ENCODE measurements at places on chromosomes 12 and 14.

DNA sequence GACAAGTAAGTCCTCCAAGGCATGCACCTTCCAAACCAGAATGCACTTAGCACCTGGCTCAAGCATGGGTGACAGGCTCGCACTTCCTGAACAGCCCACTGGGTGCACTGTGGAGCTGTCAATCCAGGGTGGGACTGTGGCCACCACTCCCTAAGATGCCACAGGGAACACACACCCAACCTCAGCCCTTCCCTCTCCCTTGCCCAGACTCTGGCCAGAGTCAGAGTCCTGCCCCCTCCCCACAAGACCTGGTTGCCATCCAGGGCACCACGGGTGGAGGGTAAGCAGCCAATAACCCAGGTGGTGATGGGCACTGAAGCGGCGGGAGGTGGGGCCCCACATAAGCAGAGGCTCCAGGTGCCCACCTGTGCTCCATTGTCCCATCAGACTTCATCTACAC is 160.6 kb downstream of the MYRFL start:
- peak; percentile 28 for DNase-seq

GRCh38 chr12:69897744-69898143 is 72.7 kb downstream of the MYRFL start:
- peak; percentile 24 for DNase-seq

DNA sequence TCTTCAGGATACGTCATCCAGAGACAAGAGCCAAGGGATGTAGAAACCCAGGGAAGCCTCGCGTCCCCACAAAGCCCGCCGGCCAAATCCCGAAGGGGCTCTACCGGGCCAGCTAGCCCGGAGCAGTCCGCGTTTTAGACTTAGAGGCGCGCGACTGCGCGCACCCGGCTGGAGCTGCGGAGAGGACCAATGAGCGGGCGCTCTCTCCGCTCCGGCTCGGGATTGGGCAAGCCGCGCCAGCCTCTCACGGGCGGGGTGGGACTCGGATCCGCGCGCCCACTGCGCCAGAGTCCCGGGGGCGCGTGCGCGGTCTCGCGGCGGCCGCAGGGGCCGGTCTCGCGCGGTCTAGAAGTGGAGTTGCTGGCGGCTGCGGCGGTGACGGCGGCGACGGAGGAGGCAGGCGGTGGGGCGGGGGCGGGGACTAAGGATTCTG is 241 bp upstream of the PALS1 start:
- DNase-seq = peak; percentile 95

- peak; percentile 50 for DNase-seq
Measured at GRCh38 chr14:102824832-102825231, 47.6 kb downstream of the TRAF3 start.

GRCh38 chr12:132044661-132045412 is 95.1 kb downstream of the EP400 start:
- DNase-seq = no peak

DNA sequence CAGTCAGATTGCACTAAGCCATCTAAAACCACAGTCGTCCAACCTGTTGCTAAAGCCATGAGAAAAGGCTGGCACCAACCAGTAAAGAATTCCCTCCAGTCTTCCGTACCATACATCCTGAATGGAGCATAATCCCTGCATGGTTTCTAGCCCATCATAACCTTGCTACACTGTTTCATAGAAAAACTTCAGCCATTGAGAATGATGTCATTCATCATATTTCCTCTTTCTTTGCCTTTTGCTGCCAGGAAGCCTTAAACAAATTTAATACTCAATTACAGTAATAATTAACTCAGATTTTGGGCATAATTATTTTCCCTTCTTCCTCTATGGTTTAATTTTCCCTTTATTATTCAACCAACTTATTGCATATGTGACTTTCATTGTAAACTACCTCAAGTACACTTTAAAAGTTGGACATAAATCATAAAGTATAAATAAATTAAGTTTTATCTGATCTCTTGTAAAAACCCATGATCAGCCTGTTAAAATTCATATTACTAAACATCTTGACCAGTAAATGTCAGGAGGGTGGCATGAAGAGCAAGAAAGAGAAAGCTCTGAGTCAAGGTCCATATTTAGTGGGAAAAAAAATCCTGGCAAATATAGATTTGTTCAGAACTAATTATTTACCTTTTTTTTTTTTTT is 264.7 kb downstream of the ZFP36L1 start:
- DNase-seq = no peak

- DNase-seq = no peak
Measured at GRCh38 chr12:68482660-68483059, 128.0 kb upstream of the RAP1B start.

DNA sequence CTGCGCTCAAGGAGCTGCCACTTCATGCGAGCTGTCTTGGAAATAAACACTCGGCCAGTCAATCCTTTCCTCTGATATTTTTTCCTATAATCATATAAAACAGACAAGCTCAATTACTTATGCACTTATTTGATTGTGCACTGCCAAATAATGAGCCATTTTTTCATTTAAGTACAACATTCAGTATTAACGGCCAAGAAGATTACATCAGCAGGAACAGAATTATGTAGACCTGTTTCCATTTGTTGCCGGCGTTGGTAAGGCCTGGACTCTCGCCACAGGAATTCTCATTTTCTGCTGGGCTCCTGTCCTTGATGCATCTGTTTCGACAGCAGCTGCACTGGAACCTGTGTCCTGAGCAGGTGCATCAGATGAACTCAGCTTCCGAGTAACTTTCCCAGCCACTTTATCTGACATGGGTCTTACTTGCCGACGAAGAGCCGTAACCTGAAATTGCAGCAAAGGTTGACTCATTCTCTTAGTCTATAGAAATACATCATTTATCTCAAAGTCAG is 110.2 kb downstream of the KIF21A start:
- DNase-seq = no peak

DNA sequence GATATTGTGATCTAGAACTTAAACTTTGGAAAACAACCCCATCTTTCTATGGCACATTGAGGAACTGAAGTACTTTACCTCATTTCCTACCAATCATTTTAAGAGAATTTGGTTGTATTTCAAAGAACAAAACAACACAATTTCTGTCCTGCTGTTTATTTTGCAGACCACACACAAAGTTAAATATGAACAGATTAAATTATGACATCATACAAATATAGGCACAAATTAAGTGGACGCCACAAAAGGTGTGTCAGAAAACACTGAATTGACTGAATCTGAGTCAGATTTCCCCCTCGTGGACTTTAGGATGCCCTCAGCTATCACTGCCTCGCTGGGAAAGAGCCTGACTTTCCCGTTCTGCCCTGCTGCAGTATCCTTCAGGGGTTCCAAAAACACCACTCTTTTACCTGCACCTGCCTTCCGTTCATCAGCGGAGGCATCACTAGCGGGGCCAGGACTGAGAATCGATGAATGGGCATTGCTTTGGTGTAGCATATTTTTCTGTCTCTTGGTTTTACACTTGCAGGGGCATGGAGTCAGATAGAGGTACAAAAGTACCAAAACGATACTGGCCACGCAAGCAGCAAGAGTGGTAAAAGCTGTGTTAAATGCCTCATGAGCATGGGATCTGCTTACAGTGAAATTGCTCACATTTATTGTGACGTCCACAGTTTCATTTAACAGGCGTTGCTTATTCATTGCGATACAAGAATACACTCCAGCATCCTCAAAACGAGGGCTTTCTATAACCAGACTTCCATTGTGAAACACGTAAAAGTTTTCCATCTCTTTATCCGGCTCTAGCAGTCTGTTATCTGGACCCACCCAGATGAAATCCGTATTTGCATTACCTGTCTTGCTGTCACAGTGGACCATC is 2.0 kb upstream of the PCED1B start:
- peak; percentile 33 for DNase-seq

GRCh38 chr12:52278575-52279421 is 4.4 kb downstream of the KRT86 start:
- DNase-seq = peak; percentile 83

DNA sequence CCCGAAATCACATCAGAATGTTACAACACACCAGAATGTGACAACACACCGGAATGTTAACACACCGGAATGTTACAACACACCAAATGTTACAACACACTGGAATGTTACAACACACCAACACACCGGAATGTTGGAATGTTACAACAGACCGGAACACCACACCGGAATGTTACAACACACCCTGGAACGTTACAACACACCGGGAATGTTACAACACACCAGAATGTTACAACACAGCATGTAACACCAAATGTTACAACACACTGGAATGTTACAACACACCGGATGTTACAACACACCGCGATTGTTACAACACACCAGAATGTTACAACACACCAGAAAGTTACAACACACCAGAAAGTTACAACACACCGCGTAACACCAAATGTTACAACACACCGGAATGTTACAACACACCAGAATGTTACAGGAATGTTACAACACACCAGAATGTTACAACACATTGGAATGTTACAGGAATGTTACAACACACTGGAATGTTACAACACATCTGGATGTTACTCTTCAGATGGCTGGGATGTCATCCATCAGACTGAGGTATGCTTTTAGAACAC is 21.1 kb downstream of the CHFR start:
- no peak for DNase-seq

GRCh38 chr14:96688629-96689028 is 108.6 kb upstream of the VRK1 start:
- no peak for DNase-seq

GRCh38 chr12:24134092-24134491 is 184.6 kb upstream of the SOX5 start:
- no peak for DNase-seq

GRCh38 chr14:89425931-89426330 is 8.9 kb upstream of the FOXN3 start:
- peak; percentile 87 for DNase-seq

DNA sequence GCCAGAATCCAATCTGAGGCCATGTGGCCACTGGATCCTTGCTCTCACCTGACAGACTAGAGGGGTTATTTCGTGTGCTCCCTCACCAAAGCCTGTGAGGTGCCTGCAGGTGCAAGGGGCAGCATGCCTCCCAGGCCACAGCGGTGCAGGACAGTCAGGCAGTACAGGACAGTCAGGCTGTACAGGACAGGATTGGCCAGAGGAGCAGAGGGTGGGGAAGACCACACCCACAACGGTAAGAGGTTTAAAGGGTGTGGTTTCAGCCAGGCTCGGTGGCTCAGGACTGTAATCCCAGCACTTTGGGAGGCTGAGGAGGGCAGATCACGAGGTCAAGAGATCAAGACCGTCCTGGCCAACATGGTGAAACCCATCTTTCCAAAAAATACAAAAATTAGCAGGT is 3.1 kb upstream of the BRF1 start:
- DNase-seq = no peak

GRCh38 chr12:53530920-53531319 is 23.6 kb upstream of the NPFF start:
- no peak for DNase-seq

DNA sequence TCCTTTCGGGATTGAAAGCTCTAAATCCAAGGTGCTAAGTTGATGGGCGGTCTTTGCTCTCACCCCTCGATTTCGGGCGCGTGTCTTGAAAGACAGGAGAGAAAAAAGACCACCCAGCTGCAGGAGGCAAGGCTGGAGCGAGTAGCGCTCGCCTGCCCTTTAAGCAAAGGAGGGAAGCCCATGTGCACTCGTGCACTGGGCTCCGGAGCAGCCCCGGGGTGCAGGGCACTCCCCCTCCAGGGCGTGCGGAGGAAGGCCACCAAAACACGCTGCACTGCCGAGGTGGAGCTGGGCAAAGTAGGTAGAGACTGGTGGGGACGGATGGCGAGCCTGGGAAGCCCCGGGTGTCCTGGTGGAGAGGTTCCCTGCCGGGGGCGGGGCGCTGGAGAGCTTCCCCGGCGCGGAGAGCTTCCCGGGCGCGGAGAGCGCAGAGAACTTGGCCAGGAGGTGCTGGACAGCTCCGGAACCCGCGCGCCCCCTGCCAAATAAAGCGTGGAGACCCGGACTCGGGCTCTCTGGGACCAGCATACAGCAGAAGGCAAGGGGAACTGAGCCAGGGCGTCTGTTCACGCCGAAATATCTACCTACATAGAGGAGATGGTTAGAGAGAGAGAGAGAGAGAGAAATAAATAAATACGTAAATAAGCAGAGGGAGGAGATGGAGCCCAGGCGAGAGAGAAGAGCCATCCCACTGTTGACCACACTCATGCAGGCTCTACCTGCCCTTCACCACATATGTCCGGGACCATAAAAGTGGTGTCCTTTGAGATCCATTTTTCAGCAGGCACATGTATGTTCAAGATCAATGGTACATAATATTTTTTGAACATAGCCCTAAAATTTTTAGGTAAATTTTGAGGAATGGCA is 662 bp upstream of the NELL2 start:
- peak; percentile 73 for DNase-seq

GRCh38 chr12:45439039-45439438 is 223.1 kb downstream of the ANO6 start:
- DNase-seq = peak; percentile 86

DNA sequence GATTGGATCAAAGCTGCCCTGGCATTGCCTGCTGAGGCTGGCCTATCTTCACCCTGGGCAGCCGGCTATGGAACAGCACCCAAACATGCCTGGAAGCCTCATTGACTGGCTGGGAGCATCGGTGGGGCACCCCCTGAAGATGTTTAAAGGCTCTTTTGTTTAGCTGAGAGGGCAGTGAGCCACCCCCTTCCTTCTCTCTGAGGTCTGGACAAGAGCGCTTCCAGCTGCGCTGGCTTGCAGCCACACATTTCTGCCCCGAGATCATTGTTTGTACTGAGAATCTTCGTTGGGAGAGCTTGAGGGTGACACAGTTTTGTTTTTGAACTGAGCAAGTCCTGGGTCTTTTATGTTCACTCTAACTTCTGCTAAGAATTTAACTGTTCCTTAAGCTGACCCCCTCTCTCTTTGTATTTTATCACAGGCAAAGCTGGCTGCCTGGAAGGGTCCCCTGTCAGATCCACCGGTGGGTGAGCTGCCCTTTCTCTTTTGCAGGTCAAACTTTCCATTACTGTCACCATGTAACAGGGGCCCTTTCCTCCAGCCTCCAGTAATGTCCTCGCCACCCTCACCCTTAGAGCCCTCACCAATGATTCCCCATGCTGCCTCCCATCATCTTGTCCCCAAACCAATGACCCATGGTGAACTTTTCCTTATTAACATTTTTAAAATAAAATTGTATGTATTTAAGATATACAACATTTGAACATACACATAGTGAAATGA is 212.2 kb downstream of the KIF26A start:
- DNase-seq = no peak

GRCh38 chr14:29462772-29463171 is 464.9 kb downstream of the PRKD1 start:
- DNase-seq = no peak

- DNase-seq = no peak
Measured at GRCh38 chr14:100828031-100828769, 2.3 kb downstream of the MEG3 start.

- DNase-seq = no peak
Measured at GRCh38 chr14:97538749-97539410, 741.7 kb downstream of the VRK1 start.

GRCh38 chr14:99562856-99563748 is 40.9 kb downstream of the CCDC85C start:
- DNase-seq = peak; percentile 69

DNA sequence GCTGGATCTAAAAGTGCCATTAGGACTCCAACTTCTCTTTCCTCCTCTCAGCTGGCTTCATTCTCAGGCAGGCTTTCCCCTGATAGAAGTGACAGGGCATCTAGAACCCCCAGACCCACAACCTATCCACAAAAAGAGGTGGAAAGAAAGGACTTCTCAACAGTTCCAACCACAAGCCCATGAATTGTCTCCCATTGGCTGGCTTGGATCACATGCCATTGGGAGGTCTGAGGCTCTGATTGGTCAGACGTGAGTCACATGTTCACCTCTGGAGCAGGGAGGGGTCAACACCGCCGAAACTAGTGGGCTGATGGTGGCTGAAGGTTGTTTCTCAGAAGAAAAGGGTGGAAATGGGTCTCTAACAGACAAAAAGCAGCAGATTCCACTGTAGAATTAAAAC is 47.2 kb downstream of the DRAM1 start:
- no peak for DNase-seq

Data from Caki2 (cell line).